ENCODE measurements at places on chromosomes 5 and 9. TPM values are rescaled to one million over a fixed set of nuclear protein-coding genes. Genes with fewer than 3 reads are reported as not detected.

The PARP8 gene
- total RNA-seq: 52.3 TPM

The IL9 gene
- total RNA-seq: not detected

The CACNA1B gene
- total RNA-seq: 0.29 TPM

DNA sequence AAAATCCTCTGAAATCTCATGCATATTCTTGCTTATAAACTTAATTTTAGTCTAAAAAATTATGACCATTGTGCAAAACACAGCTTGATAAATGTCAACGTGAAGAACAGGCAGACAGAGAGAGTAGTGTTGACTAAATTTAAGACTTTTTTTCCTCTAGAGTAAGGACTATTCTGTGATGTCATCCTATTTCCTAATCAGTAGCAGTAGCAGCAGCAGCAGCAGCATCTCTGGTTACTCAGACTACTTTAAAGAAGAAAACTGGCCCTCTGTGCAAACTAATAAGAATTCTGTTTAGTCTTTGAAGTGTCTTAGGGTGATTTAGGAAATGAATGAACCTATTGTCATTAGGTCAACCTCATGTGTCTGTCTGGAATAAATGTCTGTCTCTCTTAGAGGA, 403.0 kb downstream of the HINT1 start:
- H3K4me3 ChIP-seq: no peak overlapping the region
- H3K4me1 ChIP-seq: no peaks in the 10 kb centered on the region
- no peaks in the 10 kb centered on the region for H3K36me3 ChIP-seq
- H3K27ac ChIP-seq: no peak overlapping the region
- H3K27me3 ChIP-seq: no peaks in the 10 kb centered on the region

The PAEP gene
- not detected for total RNA-seq

DNA sequence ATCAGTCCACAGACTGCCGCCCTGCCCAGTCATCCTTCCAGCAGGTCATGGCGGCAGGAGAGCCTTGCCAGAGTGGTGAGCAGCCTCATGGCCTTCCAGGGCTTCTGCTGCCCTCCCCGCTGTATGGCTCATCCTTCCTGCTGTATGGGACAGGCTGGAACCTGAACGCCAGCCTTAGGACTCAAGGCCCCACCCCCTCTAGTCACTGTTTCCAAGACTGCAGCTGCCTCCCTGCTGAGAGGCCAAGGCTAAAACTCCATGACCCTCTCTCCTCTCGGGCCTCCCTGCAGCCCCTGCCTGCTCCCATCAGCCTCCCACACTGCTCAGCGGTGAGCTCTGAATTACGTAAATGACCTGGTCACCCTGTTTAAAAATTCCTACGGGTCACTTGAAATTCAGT, 227.5 kb downstream of the AGTPBP1 start:
- H3K27ac ChIP-seq: no peak overlapping the region
- no peaks in the 10 kb centered on the region for H3K36me3 ChIP-seq
- no peaks in the 10 kb centered on the region for H3K4me1 ChIP-seq
- DNase-seq: no peak
- no peak overlapping the region for H3K4me3 ChIP-seq

The SUSD3 gene
- 4.8 TPM for total RNA-seq

The GABRG2 gene
- not detected for total RNA-seq

DNA sequence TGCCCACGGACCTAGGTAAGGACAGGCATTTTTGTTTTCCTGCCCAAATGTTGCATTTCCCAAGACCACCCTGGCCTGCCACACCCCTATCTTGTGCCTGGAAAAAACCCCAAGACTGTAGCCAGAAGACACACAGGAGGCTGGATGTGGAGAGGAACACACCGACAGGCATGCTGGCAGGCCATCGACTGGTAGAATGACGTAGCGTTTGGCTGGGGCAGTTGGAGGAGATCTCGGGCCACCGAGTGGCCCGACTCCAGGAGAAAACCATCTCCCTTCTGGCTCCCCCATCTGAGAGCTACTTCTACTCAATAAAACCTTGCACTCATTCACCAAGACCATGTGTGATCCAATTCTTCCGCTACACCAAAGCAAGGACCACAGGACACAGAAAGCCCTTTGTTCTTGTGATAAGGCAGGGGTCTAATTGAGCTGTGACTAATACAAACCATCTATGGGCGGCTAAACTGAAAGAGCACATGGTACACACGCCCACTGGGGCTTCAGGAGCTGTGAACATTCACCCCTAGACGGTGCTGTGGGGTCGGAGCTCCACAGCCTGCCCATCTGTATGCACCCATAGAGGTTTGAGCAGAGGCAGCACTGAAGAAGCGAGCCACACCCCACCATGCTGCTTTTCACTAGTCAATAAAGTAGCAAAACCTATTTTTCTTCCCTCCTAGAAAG, 38.9 kb upstream of the N4BP3 start:
- no peaks in the 10 kb centered on the region for H3K36me3 ChIP-seq
- H3K27me3 ChIP-seq: peaks cover 23% of the 10 kb centered on the region
- H3K27ac ChIP-seq: no peak overlapping the region
- DNase-seq: no peak
- H3K4me1 ChIP-seq: no peaks in the 10 kb centered on the region

DNA sequence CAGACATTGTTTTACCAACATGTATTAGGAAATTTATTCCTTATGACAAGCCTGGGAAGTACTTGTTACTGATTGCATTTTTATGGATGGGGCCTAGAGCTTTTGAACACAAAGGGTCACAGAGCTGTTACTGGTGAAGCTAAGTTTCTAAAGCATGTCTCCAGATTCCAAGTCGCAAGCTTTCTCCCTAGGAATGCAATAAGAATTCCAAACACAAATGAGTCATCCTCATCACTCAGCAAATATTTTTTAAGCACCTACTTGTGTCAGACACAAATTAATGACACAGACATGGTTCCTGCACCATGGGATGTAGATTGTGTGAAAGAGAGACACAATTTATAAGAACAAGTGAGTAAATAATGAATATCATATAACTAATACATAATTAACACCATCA, 11.0 kb upstream of the SH3RF2 start:
- H3K36me3 ChIP-seq: no peaks in the 10 kb centered on the region
- H3K27ac ChIP-seq: no peak overlapping the region
- H3K27me3 ChIP-seq: no peaks in the 10 kb centered on the region

The HTR4 gene
- 0.43 TPM for total RNA-seq

- peak overlapping the region; percentile 84 for H3K27ac ChIP-seq
- H3K36me3 ChIP-seq: no peaks in the 10 kb centered on the region
- H3K27me3 ChIP-seq: peaks cover 11% of the 10 kb centered on the region
- H3K4me1 ChIP-seq: peaks cover 13% of the 10 kb centered on the region
- no peak for DNase-seq
Observed at GRCh38 chr9:131276891-131277286, 579 bp upstream of the FAM78A start.

DNA sequence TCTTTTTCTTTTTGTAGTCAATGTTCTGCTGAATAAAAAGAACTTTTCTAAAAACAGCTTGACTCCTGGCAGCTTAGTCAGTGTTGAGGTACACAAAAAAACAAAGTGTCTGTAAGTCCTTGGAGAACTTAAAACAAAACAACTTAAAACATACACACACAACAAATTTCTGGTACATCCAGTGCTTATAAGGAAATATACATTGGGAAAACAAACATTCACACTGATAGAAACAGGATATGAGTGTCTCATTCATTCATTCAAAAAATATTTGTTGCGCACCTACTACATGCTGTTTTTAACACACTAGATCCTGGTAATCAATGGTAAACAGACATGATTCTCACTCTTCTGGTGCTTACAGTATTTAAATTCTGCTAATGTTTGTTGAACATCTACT, 27.4 kb upstream of the MEGF9 start:
- no peaks in the 10 kb centered on the region for H3K36me3 ChIP-seq
- no peaks in the 10 kb centered on the region for H3K4me1 ChIP-seq
- no peaks in the 10 kb centered on the region for H3K27me3 ChIP-seq

The DEPDC1B gene
- 0.20 TPM for total RNA-seq

- no peaks in the 10 kb centered on the region for H3K27me3 ChIP-seq
- H3K36me3 ChIP-seq: no peaks in the 10 kb centered on the region
- H3K27ac ChIP-seq: no peak overlapping the region
- H3K4me1 ChIP-seq: no peaks in the 10 kb centered on the region
- no peak for DNase-seq
Observed at GRCh38 chr9:112084334-112084733, 90.8 kb downstream of the SUSD1 start.

The STKLD1 gene
- 1.2 TPM for total RNA-seq

The CBY3 gene
- not detected for total RNA-seq

The ANKRD20A1 gene
- total RNA-seq: 1.5 TPM

The SPATA31C1 gene
- not detected for total RNA-seq

DNA sequence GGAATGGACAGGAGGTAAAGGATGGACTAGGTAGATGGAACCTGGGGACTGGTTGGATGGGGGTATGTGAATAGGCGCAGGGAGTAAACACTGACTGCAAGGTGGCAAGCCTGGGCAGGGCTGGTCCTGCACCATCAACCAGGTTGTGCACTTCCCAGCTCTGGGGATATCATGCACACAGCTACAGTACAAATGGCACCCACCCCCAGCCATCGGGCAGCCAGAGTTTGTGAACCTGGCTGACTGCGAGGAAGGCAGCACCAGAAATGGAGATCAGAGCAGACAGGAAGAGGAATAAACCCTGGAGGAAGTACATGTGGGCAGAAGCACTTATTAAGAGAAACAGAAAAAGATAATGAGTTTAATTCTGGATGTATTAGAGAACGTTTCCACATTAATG, 229.1 kb downstream of the ESM1 start:
- H3K36me3 ChIP-seq: no peaks in the 10 kb centered on the region
- no peak overlapping the region for H3K4me3 ChIP-seq
- H3K27ac ChIP-seq: no peak overlapping the region
- H3K4me1 ChIP-seq: no peaks in the 10 kb centered on the region

DNA sequence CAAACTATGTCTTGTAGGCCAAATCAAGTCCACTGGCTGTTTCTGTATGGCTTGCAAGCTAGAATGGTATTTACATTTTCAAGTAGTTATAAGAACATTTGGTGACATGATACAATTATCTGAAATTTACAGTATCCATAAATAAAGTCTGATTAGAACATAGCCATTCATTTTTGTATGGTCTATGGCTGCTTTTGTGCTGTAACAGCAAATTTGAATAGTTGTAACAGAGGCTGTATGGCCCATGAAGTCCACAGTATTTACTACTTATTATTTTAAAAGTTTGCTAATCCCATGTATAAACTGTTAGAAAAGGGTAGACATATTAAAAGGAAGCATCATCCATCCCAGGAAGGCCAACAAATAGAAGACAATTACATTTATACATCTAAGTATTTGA, 17.7 kb downstream of the DHX29 start:
- H3K36me3 ChIP-seq: peaks cover 100% of the 10 kb centered on the region
- no peak overlapping the region for H3K4me3 ChIP-seq
- H3K4me1 ChIP-seq: no peaks in the 10 kb centered on the region
- no peak overlapping the region for H3K27ac ChIP-seq

GRCh38 chr5:145697251-145697990, 137.7 kb downstream of the PRELID2 start:
- H3K27ac ChIP-seq: no peak overlapping the region
- no peak overlapping the region for H3K4me3 ChIP-seq
- no peaks in the 10 kb centered on the region for H3K4me1 ChIP-seq
- H3K27me3 ChIP-seq: no peaks in the 10 kb centered on the region

DNA sequence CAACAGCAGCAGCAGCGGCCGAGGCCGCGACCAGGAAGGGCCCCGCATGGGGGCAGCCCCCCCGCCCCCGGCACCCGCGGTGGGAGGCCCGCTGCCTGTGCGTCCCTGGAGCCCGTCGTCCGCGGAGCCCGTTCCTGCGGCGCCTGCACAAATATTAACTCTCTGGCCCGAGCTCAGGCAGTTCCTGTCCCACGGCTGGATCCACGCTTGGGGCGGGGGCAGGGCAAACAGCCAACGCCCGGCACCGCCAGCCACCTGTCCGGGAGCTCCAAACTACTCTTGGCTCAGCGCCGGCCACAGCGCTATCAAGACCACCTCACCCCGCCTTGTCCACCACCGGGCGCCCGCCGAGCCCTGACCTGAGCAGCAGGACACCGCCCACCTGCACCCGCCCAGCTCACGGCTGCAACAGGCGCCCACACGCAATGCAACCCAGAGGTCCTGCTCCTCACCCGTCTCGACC, at the start of gene LRRC26:
Gene LRRC26, minus strand, starts transcription at position 156 of the 463 bp plus-strand sequence. Its CDS starts 108 bp downstream, at position 48.
- H3K36me3 ChIP-seq: no peaks in the 10 kb centered on the region
- no peak for DNase-seq
- no peak within 1 kb of the TSS for H3K27ac ChIP-seq
- peak within 1 kb of the TSS; percentile 29 for H3K4me3 ChIP-seq
- peaks cover 80% of the 10 kb centered on the region for H3K27me3 ChIP-seq
- H3K4me1 ChIP-seq: peaks cover 14% of the 10 kb centered on the region

The SAXO1 gene
- 0.12 TPM for total RNA-seq

The ADAMTS2 gene
- total RNA-seq: 16.4 TPM

DNA sequence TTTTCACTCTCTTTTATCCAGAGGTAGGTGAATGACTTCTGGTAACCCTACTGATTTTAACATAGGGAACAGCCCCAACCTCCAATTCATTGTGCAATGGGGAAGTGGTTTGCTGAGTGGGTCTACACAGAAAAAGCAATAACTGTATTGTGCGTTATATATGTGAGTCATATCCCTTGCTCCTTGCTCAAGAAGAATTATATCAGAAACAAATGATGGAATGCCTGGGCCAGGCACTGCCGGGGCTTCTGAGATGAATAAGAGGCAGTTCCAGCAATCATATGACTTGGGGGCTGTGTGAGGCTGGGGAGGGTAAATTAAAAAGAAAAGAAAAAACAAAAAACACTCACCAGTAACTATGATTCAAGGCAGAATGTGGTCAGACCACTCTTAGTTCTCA, 79.2 kb upstream of the ABCA1 start:
- no peaks in the 10 kb centered on the region for H3K36me3 ChIP-seq
- DNase-seq: no peak
- no peak overlapping the region for H3K4me3 ChIP-seq
- no peaks in the 10 kb centered on the region for H3K27me3 ChIP-seq
- no peak overlapping the region for H3K27ac ChIP-seq

GRCh38 chr9:33881635-33882034, 64.7 kb downstream of the UBE2R2 start:
- H3K27ac ChIP-seq: no peak overlapping the region
- H3K27me3 ChIP-seq: no peaks in the 10 kb centered on the region
- H3K4me1 ChIP-seq: peaks cover 19% of the 10 kb centered on the region

DNA sequence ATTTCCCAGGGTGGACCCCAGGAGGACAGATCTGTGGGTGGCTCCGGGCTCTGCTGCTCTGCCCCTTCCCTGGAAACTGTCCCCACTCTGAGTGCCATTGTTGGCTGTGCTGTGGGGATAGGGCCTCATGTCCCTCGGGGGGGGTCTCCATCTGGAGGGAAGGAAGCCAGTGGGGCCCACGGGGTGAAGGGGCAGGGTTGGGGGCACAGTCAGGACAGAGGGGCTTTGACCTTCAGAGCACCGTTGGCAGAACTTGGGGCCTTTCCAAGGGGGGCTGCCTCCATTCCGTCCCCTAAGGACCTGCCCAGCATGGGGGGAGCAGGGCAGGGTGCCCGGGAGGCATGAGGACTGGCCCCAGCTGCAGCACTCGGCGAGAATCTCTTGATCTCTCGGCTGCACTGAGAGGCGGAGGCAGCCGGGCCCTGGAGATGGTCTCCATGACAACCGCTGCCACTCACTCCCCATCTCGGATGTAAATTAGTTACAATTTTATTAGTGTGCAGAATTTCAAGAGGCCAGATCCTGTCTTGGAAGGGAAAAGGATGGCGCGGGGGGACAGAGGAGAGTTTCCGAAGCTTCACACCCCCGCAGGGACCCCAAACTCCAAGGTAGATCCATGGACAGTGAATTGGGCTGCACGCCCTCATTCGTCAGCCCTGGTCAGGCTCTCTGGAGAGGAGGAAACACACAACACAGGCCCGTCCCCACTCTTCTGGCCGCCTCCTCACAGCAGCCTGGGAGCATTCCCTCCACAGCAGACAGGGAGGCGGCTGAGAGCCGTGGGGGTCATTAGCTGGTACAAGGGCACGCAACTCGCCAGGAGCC, 216.2 kb upstream of the IER5L start:
- DNase-seq: peak; percentile 40
- H3K4me3 ChIP-seq: no peak overlapping the region
- no peaks in the 10 kb centered on the region for H3K4me1 ChIP-seq
- no peak overlapping the region for H3K27ac ChIP-seq
- no peaks in the 10 kb centered on the region for H3K36me3 ChIP-seq

All from upper lobe of right lung (tissue), 1 donor.